ENCODE measurements at places on chromosomes 16 and 17.

DNA sequence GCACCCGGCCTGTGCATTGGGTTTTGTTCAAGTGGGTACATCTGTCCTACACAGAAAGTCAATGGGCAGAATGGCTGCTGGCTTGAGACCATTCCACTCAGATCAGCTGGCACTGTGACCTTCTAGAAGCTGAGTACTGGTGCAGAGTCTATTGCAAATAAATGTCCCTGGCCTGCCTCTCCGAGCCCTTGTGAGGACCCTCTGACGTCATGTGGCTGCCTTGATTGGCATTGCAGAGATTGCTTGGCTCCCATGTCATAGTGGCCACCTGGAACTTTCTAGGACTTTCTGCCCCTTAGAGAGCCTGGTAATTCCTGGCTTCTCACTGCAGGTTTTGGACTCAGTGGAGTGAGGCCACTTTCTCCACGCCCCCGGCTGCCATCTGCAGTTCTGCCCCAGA lies 211.3 kb downstream of the ENGASE start:
- DNase-seq = no peak

DNA sequence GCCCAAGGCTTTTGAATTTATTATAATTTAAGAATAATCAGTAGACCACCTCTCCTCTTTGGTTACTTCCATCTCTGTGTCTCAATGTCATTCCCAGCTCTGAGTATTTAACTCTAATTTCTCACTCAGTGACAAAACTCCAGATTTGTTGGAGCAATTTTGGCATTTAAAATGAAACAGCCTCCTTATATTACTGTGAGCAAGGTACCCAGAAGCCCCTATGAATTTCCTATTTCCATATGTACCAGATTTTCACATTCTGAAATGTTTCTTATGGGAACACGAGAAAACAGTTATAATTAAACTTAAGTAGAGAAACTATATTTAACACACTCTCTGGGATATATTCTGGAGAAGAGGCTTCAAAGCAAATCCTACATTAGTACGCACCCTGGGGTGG lies 285.4 kb upstream of the CDH8 start:
- no peak for DNase-seq

DNA sequence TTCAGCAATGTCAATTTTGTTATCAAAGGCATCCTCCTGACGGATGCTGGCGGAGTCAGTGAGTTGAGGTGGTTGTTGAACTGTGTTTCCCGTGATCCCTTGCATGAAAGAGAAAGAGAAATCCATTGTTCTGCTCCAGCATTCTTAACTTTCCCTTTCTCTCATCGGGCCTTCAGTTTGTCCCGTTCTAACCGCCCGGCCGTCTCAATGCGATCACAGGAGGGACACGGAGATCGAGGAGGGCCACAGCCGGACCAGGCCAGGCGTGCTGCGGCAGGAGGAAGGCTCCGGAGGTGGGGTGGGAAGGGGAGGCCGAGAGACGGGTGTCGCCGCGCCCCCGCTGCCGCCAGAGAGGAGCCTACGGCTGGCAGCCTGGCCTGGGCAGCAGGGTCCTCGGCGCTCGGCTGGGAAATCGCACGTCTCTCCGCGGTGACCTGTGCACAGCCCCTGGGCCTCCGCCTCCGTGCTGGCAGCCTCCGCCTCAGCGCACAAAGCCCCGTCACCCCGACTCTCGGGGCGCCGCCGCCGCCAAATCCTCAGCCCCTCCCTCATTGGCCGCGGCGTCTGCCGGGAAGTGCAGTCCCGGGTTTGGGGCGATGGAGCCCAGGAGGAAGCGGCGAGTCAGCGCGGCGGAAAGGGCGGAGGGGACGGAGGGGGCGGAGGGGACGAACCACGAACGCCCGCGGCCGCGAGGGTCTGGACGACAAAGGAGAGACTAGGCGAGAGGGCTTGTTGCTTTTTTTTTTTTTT lies 38.1 kb downstream of the SOST start:
- DNase-seq = peak; percentile 47

DNA sequence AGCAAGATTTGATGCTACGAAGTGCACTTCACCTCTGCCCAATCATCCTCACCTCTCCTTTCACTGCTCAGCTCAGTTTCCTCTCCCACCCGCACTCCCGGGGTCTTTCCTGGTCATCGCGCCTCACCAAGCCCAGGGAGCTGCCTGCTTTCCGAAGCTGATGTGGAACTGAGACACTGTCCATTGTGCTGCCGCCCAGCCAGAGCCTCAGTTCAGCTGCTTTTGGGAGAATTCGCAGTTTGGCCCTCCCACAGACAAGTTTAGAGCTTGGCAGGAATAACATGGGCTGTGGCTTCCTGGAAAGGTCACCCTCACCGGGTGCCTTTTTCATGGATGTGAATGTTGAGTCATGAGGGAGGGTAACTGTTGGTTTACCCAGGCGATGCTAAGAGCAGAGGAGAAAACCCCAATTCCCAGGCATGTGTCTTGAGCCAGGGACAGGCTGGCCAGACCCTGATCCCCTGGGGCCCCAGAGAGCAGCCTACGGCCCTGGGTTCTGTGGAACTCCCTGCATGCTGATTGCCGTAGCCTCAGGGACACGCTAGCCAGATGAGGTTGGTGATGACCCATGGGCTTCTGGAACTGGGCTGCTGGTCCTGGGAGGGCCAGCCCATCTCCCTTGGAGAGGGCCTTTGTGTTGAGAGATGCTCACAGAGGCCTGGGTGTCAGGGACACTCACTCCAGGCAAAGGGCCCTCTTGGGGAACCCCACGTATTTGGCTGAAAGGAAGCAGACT lies 1687.5 kb downstream of the TP53TG3F start:
- DNase-seq = no peak

GRCh38 chr16:88508868-88509748 lies 56.0 kb downstream of the ZFPM1 start:
- no peak for DNase-seq

DNA sequence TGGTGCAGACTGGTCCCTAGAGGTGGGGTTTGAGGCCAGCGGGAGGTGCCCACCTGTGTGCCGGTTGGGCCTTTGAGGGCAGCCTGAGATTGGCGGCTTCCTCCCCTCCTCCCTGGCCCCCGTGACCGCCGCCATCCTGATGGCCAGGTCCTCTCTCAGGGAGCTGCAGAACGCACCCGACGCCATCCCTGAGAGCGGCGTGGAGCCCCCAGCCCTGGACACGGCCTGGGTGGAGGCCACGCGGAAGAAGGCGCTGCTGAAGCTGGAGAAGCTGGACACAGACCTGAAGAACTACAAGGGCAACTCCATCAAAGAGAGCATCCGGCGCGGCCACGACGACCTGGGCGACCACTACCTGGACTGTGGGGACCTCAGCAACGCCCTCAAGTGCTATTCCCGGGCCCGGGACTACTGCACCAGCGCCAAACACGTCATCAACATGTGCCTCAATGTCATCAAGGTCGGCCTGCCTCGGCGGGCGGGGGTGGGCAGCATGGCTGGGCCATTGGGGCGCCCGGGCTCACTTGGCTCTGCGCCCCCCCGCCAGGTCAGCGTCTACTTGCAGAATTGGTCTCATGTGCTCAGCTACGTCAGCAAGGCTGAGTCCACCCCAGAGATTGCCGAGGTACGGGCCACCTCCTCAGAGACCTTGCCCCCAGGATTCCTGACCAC lies 2.8 kb downstream of the GPS1 start:
- no peak for DNase-seq

- no peak for DNase-seq
These were observed 57.5 kb upstream of the DOC2B start for GRCh38 chr17:238964-239259.

GRCh38 chr17:14904386-14904785 lies 360.7 kb downstream of the PMP22 start:
- DNase-seq = peak; percentile 10

DNA sequence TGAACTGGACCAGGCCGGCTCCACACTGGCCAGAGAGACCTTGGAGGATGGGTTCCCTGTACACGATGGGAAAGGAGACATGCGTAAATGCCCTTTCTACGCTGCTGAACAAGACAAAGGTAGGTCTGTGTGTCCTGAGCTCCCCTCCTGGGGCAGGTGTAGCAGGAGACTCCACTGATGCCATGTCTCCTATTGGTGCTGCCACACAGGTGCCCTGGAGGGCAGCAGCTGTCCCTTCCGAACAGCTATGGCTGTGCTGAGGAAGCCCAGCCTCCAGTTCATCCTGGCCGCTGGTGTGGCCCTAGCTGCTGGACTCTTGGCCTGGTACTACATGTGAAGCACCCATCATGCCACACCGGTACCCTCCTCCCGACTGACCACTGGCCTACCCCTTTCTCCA lies 29.2 kb downstream of the CDIP1 start:
- no peak for DNase-seq

- no peak for DNase-seq
These were observed 77.6 kb downstream of the CLEC16A start for GRCh38 chr16:11022002-11022401.

- DNase-seq = no peak
These were observed 17.5 kb downstream of the SBK1 start for GRCh38 chr16:28309811-28310311.

DNA sequence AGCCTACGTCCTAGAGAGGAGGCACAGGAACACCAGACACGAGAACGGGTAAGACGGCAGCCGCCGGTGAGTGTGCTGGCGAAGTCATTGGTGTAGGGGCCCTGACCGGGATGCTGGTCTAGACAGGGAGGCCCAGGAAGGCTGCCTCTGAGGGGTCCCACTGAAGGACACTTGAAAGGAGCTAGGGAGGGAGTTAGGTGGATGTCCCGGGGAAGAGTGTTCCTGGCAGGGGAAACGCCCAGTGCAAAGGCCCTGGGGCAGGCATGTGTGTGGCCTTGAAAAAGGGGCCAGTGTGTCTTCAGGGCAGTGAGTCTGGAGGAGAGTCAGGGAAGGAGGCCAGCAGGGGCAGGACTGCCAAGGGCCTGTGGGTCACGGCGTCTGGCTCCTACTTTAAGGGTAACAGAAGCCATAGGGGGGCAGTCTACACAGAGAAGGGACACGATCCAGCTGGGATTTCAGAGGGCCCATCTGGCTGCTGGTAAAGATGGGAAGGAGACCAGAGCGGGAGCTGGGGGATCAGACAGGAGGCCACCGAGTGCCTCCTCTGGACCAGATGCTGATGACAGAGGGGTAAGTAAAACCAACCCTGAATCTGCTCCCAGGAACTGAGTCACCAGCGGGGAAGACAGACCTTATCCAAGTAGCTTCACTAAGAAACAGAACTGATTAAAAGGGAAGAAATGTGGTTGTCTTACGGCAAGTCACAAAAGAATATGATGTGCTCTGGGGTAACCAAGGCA lies 115.9 kb downstream of the LITAF start:
- no peak for DNase-seq

- no peak for DNase-seq
These were observed 15.7 kb downstream of the RHBDF2 start for GRCh38 chr17:76485569-76485968.

- DNase-seq = no peak
These were observed 11.2 kb downstream of the MAP3K14 start for GRCh38 chr17:45305530-45306087.

DNA sequence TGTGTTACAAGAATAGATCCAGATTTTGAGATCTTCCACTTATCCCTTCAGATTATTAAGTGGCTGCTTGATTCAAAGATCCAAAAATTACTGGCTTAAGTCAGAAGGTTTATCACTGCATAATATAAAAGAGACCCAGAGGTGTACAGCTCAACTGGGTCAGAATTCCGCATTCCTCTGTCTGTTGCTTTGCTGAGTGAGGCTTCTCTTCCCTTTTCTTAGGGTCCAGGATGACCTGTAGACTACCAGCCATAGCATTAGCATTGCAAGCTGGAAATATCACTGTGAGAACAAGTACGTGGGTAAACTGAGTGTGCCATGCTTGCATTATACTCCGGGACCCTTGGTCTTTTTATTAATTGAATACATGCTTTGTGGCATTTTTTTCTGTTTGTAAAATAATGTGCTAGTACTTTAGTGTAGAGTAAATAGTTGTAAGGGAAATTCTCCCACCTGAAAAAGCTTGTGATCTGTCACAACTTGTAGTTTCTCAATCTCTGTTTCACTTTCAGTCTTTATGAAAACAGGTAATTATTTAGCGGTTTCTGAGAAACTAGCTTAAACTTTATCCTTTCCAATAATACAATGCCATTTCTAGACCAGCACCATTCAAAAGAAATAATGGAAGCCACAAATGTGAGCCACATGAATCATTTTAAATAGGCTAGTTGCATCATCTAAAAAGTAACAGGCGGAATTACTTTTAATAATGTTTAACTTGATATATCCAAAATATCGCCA lies 61.6 kb downstream of the TNRC6C start:
- DNase-seq = no peak

DNA sequence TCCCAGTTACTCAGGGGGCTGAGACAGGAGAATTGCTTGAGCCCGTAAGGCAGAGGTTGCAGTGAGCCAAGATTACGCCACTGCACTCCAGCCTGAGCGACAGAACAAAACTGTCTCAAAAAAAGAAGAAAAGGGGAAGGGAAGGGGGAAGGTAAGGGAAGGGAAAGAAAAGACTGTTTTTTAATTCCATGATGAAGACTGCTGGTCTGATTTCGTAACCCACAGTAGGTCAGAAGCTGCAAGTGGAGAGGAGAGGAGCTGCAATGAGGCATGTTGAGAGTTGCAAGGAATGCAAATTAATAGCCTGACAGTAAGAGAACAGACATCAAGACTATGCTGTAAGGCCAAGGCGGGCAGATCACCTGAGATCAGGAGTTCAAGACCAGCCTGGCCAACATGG lies 33.3 kb downstream of the HELZ start:
- no peak for DNase-seq

GRCh38 chr16:88575251-88575650 lies 5.0 kb downstream of the ZC3H18 start:
- DNase-seq = no peak

GRCh38 chr17:15943971-15944758 lies 765 bp upstream of the ADORA2B start:
- DNase-seq = no peak

DNA sequence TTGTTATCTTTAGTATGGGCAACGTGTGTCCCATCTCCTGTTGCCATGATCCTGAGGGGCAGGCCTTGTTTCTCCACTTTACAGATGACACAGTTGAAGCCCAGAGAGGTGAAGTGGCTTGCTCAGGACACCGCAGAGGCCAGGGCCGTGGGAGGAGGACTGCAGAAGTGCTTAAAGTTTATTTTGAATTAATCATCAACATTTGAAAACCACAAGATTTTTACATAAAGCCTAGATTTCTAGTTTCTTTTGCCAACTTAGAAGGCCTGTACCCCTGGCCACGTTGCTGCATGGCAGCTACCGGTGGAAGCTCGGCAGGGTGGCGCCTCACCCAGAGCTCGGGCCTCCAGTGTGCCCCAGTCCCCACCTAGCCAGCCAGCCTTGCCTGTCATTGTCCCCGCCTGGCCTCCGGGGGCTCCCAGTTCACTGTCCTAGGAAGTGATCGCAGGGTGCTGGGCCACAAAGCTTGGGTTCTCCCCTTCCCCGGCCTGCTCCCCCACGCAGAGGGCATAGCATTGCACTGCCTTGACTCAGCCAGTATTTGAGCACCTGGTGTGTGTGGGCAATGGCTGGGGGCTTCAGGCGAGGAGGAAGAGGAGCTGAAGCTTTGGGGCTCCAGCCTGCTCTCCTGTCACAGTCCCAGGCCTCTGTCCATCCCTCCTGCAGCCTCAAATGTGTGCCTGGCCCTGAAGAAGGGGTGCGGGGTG lies 14.8 kb upstream of the ADCY7 start:
- no peak for DNase-seq
